ENCODE measurements at places on chromosomes 6 and 20.

GRCh38 chr6:167956983-167957492 lies 40.4 kb upstream of the KIF25 start:
- peak; percentile 16 for DNase-seq

DNA sequence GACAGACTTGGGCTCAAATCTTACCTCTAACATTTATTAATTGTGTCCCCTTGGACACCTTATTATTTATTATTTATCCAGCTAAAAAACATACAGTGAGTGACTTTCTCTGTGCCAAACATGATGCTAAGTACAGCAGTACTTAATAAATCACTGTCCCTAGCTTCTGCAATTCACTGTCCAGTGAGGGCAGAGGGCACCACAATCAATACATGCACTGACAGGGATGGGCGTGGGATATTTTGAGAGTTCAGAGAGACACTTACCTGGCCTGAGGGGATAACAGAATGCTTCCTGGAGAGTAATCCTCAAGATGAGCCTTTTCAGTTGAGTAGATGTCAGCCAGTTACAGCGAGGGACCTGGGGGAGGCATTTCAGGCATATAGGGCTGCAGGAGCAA lies 9.3 kb upstream of the TAAR2 start:
- DNase-seq = no peak

DNA sequence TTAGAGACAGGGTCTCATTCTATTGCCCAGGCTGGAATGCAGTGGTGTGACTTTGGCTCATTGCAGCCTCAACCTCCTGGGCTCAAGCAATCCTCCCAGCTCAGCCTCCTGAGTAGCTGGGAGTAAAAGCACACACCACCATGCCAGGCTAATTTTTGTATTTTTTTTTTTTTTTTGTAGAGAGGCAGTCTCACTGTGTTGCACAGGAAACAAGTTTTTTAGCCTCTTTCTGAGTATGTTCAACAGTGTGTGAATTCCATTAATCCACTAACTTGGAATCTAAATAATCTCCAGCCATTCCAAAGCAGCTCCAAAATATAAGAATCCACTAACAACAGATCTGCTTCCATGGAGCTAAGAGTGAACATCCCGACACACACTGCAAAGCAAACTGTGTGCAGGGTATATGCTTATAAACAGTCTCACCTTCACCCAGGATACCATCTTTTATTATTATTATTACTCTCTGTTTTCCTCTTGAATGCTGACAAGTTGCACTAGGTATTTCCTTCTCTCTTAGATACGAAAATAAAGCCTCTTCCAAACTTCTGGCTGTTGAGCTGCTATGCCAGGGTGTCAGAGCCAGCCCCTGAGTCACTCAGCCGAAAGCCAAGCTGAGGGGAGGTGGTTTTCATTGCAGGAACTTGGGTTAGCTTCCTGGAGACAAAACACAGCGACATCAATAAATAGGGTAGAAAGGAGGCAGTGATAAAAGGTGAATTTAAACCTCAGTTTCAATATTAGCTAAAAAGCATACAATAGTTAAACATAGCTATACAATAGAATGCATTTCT lies 264.9 kb downstream of the HIVEP2 start:
- DNase-seq = no peak

DNA sequence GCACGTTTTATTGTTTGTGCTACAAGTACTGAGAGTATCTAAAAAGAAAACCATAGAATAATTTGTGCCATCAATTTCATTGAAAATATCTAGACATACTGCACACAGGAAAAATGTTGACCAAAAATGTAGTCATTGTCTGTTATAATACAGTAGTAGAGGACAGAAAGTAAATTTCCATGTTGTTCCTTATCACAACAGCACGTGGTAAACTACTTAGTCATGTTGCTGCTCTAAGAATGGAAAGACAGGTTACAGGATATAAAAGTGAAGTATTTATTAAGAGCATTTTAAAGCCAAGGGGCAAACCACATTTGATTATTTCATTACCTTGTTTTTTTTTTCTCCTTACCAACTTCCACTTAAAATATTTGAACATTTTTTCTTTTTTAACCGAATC lies 89.0 kb upstream of the CEP85L start:
- no peak for DNase-seq

GRCh38 chr6:37126961-37127616 lies 42.9 kb upstream of the PIM1 start:
- no peak for DNase-seq

- DNase-seq = no peak
These were observed 6.5 kb downstream of the TGM6 start for GRCh38 chr20:2387180-2387577.

GRCh38 chr6:2798586-2799134 lies 33.5 kb downstream of the WRNIP1 start:
- DNase-seq = no peak

DNA sequence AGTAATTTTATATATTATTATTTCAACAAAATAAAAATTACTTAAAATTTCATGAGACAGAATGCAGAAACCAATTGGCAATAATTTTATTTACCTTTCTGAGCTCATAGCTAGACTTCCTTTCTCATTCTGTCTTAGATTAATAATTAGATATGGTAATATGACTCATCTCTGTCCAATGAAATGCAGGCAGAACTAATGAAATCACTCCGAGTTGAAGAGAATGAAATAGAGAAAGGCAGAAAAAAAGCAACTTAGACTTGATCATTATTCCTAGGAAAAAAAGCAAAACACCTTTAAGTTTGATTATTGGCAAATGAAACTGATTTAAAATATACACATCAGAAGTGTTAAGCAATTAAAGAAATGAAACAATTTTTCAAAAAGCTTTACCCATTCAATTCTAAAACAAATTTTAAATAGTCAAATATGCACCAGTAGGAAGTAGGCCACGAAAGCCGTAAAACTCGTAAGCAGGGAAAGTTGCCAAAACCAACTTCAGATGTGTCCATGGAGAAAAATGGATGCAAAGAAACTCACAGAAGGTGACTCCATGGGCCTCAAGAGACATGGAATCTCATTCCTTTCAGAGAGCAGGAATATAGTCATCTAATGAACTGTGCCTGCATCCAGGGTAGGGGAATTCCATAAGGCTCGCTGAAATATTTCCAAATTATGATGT lies 293.8 kb upstream of the RGS17 start:
- DNase-seq = no peak

- peak; percentile 58 for DNase-seq
These were observed 28.3 kb downstream of the C6orf132 start for GRCh38 chr6:42113936-42114636.

- DNase-seq = no peak
These were observed 69.7 kb downstream of the DLL1 start for GRCh38 chr6:170221052-170221752.

DNA sequence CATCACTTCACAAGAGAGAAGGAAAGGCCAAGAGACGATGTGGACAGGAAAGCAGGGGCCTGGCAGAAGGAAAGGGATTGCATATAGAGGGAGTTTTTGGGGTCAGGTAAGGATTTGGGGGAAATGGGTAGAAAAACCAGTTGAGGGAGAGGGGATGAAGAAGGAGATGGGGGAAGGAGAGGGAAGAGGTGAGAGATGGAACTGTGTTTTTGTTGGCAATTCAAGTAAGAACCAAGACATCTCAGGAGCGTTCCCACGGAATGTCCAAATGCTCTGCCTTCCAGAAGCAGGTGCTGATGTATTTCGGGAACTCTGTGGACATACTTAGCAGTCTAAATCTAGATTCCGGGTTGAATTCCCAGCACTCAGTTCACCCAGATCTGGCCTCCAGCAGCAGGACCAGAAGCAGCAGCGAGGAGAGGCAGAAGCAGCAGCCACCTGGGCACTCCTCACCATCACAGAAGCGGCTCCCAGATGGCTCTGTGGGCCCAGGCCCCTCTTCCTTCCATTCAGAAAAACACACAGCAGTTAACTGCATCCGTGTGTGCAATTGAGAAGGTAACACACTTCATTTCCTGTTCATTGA lies 88.8 kb downstream of the DZANK1 start:
- no peak for DNase-seq

DNA sequence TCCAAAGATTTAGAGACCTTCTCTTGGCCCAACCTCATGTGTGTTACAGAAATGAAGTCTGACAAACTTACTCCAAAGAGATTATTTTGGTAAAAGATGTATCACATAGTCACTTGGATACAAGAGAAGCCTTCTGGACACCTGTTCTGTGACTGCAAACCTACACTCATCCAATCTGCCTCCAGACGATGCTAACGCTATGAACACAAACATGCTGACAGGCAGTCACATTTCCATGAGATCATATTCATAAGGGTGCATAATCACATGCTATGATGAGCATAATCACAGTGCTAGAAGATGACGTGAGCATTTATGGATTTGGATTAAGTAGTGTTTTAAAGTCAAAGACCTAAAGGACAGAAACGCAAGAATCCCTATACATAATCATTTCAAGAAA lies 340.2 kb downstream of the HACE1 start:
- DNase-seq = no peak

DNA sequence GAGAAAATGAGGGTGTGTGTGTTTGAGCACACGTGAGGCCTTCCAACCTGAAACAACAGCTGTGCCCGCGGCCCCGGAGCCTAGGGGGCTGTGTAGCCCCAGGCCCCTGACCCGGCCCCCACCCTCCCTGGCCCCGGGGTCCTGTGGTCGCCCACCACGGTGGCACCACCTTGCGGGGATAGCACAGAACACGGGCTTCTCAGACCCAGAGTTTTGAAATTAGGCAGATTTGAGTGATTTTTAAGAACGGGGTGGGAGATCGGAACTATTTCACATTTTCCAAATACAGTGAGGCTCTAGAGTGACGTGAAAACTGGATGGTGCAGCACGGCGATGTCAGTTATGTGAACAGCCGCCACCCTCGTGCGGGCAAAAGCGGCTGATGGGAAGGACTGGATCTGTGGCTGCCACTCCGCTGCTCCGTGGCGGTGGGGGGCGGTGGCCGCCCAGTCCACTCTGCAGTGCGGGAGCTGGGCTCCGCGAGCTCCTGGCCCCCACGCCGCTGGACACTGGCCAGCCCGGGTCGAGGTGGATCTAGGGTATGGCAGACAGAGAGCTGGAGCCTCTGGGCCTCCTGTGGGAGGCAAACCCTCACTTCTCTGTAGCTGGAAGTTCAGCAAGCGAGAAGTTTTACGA lies 17.3 kb upstream of the BHLHE23 start:
- no peak for DNase-seq

- DNase-seq = no peak
These were observed 370.8 kb upstream of the BTBD3 start for GRCh38 chr20:11546939-11547338.

- DNase-seq = no peak
These were observed at the start of gene CD93 for GRCh38 chr20:23086056-23086566. TSS of gene CD93 (minus strand) at chr20:23086324. CDS start at chr20:23086192, 132 bp downstream.

DNA sequence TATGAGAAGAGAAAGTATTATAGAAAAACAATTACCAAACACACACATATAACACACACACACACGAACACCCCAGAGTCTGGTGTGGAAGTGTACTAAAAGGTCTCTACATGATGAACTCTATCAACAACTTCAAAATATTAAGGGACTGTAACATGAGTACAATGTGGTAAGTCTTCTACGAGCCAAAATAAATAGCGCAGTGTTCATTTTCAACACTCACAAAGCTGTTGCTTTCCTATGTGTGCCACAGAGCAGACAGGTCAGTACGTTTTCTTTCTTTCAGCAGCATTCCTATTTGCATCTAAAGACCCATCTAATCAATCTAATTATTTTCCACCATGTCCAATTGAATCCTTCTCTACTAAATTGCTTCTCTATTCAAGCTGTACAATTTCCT lies 12.1 kb upstream of the CNKSR3 start:
- no peak for DNase-seq

- no peak for DNase-seq
These were observed 123.4 kb upstream of the ECI2 start for GRCh38 chr6:4258733-4259132.

DNA sequence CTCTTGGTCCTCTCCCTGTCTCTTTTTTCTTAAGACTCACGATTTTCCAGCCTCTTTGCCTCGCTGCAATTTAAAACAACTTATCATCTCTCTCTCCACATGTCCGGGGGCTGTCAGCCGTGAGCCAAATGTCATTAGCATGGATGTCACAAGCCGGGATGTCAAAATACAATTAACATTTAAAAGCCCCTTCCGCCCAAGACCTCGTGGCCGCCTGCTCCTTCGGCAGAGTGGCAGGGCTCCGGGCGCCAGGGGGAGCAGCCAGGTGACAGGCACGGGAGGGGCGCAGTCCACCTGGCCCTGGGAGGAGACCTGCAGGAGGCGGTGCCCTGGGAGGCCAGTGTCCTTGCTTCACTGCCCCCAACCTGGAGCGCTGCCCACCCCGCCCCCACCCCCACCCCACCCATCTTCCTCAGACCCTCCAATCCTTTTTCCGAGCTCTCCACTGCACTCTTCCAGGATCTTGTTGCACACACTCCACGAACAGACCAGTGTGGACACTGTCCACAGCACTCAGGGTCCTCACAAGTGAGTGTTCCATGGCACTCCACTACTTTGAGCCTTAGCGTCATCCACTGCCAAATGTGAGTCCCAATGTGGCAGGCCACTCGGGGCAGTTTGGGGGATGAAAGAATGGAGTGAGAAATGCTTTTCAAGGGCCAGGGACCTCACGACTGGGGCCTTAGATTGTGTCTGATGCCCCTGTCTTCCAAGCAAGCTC lies 5.6 kb upstream of the GRM4 start:
- no peak for DNase-seq

DNA sequence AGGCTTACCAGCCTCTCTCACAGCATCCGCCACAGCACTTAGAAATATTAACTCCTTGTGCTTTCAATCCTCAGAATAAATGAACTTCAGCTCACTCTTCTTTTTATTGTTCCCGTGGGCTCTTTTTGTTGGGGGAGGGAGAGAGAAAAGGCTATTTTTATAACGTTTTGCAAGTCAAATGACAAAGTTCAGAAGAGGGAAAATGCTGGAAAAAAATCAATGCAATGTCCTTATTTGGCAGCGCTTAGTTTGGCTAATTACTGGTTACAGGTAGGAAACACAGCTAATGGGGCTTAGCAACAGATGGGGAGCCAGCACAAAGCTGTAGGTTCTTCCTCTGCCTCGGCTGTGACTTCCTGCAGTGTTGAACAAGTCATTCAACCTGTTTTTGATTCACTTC lies 1067.0 kb upstream of the MAP3K7 start:
- no peak for DNase-seq

DNA sequence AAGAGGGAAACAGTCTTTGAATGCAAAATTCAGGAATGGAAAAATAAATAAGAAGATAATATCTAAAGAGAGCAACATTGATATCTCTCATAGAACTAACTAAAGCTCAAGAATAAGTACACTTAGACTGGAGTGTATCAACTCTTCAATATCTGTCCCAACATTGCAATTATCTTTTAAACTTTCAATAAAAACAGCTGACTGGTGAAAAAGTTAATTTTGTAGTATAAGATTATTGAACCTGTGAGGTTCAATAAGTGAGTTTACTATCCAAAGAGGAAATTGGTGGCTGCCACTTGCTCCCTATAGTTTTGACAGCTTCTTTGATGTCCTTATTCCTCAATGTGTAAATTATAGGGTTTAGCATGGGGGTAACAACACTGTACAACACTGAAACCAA lies 13.7 kb downstream of the OR5V1 start:
- DNase-seq = no peak

- DNase-seq = no peak
These were observed 120.5 kb downstream of the MAP3K7 start for GRCh38 chr6:90466154-90466940.

- DNase-seq = no peak
These were observed 100.4 kb downstream of the NRN1 start for GRCh38 chr6:5906340-5906670.

- DNase-seq = peak; percentile 39
These were observed 32.8 kb upstream of the FOXA2 start for GRCh38 chr20:22617160-22617559.

All from RCC 7860 (cell line).